Fibroblast of skin of left quadriceps (primary cell): ENCODE measurements at places on chromosomes 7 and 10.

GRCh38 chr7:415646-416525, 103.8 kb downstream of the PDGFA start:
- DNase-seq, result no peak

- DNase-seq, result no peak
Observed at GRCh38 chr10:117991701-117992100, 55.0 kb downstream of the RAB11FIP2 start.

- DNase-seq, result no peak
Observed at GRCh38 chr7:16399265-16399831, 22.0 kb downstream of the CRPPA start.

- DNase-seq, result no peak
Observed at GRCh38 chr10:91341686-91342085, 68.5 kb upstream of the HECTD2 start.

DNA sequence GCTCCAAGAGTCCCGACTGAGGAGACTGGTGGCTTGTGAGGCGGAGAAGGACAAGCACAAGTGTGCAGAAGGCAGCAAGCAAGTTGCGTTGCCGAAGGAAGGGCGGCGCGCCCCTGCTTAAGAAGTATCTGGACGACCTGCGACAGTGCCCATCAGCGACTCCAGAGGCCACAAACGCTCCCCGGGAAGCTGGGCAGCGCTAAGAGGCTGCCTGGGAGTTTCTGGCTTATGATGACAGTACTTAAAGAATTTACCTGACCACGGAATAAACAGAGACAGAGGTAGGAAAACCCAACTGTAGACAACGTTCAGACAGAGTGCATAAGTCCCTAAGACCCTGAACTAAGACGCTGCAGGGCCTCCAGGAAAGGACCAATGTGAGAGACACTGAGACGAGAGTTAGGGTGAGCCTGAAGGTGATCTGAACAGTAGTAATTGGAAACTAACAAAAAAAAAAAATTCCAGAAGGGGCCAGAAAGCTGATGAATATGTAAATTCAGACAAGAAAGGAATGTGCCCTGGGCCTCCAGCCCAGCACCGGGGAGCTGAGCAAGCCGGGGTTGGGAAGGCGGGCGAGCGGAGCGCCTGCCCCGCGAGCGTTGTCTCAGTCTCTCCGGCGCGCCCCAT, 1.0 kb downstream of the OSBPL3 start:
- no peak for DNase-seq

GRCh38 chr7:70044064-70044463, 445.8 kb downstream of the AUTS2 start:
- DNase-seq, result no peak

- no peak for DNase-seq
Observed at GRCh38 chr7:42332605-42333222, 95.7 kb upstream of the GLI3 start.

- peak; percentile 84 for DNase-seq
Observed at GRCh38 chr7:130144312-130145171, 60.7 kb downstream of the TMEM209 start.

DNA sequence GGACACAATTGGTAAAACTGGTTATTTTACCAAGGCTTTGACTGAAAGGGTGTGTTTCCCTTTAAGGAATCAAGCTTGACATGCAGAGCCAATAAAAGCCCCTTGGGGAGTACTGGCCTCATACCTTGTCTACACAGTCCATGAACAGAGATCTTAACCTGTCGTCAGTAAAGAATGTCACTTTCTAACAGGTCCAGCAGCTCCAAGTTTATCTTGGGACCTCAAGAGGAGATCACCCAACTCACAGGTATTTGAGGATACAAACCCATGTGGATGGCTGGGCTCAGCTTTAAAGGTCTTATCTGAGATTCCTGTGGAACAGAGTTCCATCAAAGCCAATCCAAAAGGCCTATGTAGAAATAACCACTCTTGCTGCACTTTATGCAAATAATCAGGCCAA, 61.3 kb downstream of the COA1 start:
- DNase-seq, result no peak

- no peak for DNase-seq
Observed at GRCh38 chr10:123784646-123785045, 107.0 kb downstream of the CPXM2 start.

- DNase-seq, result peak; percentile 51
Observed at GRCh38 chr10:30000802-30001571, 58.4 kb downstream of the JCAD start.
